ENCODE measurements at places on chromosomes 6 and 20.

- no peak for DNase-seq
Measured at GRCh38 chr20:4491643-4492042, 230.1 kb upstream of the PRND start.

GRCh38 chr20:63834491-63834880 lies 3.4 kb upstream of the ZBTB46 start:
- DNase-seq, result no peak

DNA sequence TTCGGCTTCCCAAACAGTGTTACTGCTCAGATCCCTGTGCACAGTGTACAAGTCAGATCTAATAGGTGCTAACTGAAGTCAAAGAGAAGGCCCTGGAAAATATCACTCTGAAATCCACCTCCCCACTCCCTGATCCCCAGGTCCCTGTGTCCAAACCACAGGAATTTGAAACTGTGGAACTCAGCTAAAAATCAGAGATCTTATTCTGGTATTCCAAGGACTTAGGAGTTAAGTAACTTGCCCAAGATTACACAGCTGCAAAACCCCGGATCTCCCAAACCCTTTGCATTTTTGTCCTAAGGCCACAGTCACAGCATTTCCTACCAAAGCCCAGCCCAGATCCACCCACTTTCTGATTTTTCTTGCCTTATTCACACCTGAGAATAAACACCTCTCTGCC lies 32.3 kb upstream of the SLC23A2 start:
- no peak for DNase-seq

- DNase-seq, result no peak
Measured at GRCh38 chr6:39816747-39817146, 24.6 kb downstream of the DAAM2 start.

DNA sequence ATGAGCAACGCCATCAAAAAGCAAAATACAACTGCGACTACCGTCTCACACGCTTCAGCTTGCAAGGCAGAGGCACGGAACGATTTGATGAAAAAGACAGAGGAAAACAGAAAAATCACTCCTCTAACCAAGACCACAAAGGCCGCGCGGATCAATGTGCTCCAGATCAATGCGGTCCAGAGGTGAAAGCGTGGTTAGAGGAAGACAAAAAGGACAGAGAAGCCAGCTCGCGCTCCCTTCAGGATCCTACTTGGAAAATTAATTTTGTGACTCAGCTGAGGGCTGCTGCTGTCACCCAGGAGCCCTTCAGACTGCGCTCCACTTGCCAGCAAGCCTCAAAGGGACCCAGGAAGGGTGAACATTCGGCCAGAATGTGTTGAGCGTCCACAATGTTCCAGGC lies 140.2 kb upstream of the RPS6KA2 start:
- no peak for DNase-seq

DNA sequence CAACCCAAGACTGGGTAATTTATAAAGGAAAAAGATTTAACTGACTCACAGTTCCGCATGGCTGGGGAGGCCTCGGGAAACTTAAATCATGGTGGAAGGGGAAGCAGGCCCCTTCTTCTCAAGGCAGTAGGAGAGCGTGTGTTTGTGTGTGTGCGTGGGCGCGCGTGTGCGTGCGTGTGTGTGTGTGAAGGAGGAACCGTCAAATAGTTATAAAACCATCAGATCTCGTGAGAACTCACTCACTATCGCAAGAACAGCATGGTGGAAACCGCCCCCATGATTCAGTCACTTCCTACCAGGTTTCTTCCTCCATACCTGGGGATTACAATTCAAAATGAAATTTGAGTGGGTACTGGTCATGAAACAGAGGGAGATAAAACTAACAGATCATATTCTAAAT lies 220.1 kb upstream of the EYS start:
- DNase-seq, result no peak

GRCh38 chr6:131362696-131363095 lies 210.3 kb upstream of the ARG1 start:
- no peak for DNase-seq

GRCh38 chr20:9021699-9022098 lies 47.2 kb upstream of the PLCB4 start:
- DNase-seq, result no peak

Data from activated CD4-positive, alpha-beta memory T cell treated with anti-CD3 and anti-CD28 coated beads, Interleukin-2, amount 10 ng/mL, durations not matched to agents 7 days and 5 days (primary cell).